ENCODE measurements at places on chromosomes 7 and 10. TPM values are rescaled to one million over a fixed set of nuclear protein-coding genes. Genes with fewer than 3 reads are reported as not detected.

The AGBL3 gene
- 2.2 TPM for total RNA-seq

The CFAP70 gene
- 2.6 TPM for total RNA-seq

- H3K27ac ChIP-seq = no peak overlapping the region
- H3K4me1 ChIP-seq = no peaks in the 10 kb centered on the region
- no peaks in the 10 kb centered on the region for H3K27me3 ChIP-seq
- no peak for DNase-seq
- no peak overlapping the region for H3K4me3 ChIP-seq
Measured at GRCh38 chr7:107206706-107207105, 37.9 kb downstream of the HBP1 start.

DNA sequence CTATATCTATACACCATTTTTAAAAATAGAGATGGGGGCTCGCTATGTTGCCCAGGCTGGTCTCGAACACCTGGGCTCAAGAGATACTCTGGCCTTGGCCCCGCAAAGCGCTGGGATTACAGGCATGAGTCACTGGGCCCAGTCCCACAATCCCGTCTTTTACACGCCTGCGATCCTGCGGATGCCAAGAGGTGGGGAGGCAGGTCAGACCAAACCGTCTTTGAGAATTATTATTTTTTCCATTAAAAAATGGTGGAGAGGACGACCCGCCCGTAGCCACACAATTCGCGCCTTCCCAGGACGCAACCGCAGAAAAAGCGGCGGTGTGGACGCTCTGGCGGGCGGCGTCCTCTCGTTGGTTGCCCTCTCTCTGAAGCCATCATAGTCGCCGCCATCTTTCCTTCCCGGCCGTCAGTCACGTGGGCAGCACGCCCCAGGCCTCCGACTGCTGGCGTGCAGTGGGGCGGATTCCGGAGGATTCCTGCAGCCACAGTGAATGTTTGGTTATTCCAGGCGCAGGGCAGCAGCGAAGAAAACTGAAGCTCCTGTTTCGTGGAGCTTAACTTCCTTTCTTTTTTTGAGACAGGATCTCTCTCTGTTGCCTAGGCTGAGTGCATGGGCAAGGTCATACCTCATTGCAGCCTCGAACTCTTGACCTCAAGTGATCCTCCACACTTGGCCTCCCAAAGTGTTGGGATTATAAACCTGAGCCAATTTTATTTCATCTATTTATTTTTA is 9.9 kb upstream of the EPHB4 start:
- DNase-seq = peak; percentile 76
- H3K4me3 ChIP-seq = peak overlapping the region; percentile 61
- no peak overlapping the region for H3K27ac ChIP-seq
- H3K4me1 ChIP-seq = peaks cover 16% of the 10 kb centered on the region
- no peaks in the 10 kb centered on the region for H3K27me3 ChIP-seq
- H3K36me3 ChIP-seq = no peaks in the 10 kb centered on the region

DNA sequence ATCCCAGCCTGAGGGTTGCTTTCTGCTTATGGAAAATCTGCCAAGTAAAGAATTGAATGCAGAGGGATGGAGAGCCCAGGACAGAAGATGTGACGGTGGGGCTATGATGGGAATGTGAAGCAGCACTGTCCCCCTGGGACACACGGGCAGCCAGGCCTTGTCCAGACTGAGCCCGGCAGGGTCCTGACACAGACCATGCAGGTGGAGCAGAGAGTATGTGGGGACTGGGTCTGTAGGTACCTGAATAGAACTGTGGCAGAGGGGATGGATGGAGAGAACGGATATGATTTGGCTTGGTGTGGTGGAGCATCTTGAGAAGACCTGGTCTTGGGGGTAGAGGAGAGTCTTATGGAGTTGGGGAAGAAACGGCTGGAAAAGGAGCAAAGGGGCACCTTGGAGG is 732 bp upstream of the LRRC18 start:
- H3K4me1 ChIP-seq = no peaks in the 10 kb centered on the region
- no peak for DNase-seq
- no peaks in the 10 kb centered on the region for H3K27me3 ChIP-seq
- no peak overlapping the region for H3K27ac ChIP-seq

Data from CD4-positive, alpha-beta T cell (primary cell).